Stimulated activated CD4-positive, alpha-beta T cell treated with anti-CD3 and anti-CD28 coated beads, TNF-alpha, amount 100 ng/mL, for 4 hours (primary cell): ENCODE measurements at places on chromosomes 6 and 20.

DNA sequence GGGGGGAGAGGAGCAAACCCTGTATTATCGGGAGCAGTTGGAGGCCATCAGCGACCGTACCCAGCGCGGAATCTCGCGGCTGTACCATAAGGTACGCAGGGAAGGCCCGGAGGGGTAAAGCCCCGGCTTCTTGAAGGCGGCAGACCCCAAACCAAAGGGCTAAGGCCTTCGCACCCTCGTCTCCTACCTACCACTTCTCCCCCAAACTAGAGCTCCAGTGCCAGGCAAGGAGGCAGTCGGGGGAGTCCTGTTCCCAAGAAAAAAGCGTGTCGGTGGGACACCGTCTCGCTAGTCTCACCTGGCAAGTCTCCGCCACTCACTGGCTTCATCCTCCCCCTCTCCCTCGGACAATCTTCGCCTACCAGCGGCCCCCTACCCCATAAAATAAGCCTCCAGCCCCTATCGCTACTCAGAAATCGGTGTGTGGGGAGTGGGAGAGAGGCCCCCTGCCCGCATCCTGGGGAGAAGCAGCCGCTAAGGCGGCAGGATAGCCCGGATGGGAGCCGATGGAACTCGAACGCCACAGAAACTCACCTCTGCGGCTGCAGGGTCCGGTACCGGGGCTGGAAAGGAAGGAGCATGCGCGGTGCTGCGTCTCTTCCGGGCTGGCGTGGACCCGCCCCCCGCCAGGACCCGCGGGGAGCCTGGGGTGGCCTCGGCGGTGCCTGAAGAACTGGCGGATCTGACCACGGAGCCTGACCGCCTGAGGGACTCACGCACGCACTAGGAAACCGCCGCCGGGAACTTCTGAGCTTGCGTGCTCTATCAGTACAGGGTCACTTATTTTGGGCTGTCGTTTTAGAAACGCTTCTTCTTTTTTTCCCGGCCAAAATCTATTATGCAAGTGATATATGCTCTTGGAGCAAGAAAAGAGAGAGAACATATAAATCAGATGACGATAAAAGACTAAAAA, at the start of gene RPS10:
Gene RPS10, minus strand, starts transcription at position 572 of the 913 bp plus-strand sequence. CDS start 848 bp downstream, outside the sequence.
- peak; percentile 92 for DNase-seq

GRCh38 chr20:17150858-17151257, 76.0 kb upstream of the PCSK2 start:
- DNase-seq: no peak

DNA sequence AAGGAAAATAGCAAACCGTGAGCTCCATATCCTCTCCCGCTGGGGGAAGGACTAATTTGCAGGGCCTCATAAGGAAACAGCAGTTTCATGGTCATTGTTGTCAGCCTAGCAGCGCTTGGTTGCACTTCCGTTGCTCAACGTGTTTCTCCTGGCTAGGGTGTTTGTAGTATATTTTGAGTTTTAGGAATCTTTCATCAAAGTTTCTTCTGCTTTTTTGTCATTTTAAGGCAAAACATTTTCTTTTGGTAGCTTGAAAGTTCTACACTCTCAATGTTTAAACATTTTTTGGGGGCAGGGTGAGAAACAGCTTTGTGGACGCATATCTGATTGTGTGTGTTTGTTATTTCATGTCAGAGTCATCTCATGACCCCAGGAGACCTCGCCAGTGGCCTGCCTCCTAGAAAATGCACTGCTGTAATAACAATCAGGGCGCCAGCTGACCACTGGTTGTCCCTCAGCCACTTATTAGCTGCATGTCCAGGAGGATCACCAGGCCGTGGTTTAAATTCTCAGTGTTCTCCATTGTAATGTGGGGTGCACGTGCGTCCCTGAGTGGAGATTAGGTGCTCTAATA, 20.6 kb downstream of the JARID2 start:
- no peak for DNase-seq

- DNase-seq: no peak
These were observed 158.6 kb upstream of the TNFAIP3 start for GRCh38 chr6:137708481-137708880.
